Mesendoderm (in vitro differentiated cells): ENCODE measurements at places on chromosomes 2 and 18.

GRCh38 chr18:42860011-42860410 lies 255.5 kb downstream of the RIT2 start:
- DNase-seq, result peak; percentile 37

GRCh38 chr2:162769066-162769465 lies 69.5 kb downstream of the KCNH7 start:
- no peak for DNase-seq

DNA sequence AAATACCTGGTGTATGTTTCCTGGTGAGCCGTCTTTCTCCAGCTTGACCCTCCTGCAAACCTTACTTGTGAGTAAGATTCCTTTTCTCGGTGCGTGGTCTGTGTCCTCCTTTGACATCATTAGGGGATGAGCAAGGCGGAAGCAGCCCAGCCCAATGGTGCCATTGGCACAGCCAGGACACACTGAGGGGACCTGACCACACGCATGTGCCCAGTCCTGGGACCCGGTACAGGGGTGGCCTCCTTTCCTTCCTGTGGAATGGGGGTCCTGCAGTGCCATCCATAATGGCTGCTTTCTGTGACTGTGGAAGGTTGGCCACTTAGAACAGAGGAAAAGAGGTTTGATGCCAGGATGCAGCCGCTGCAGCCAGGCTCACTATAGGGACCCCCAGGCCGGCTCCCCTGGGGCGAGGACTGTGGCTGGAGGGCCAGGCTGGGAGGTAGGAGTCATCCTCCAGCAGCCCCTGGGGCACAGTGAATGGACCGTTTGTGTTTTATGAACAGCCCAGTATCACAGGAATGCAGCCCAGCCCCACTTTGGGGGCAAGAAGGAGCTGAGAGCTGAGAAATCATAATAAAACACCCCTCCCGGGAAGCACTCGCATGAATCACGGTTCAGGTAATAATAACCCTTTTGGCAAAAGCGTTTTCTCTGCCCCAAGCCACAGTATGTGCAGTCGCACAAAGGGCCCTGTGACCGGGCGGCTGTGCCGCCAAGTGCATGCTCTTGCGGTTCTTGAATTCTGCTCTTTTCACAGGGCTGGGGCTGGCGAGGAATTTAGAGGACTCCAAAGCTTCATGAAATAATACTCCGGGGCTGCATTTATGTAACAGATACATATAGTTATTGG lies 73.2 kb downstream of the ASB1 start:
- DNase-seq, result no peak

- DNase-seq, result peak; percentile 21
Observed at GRCh38 chr2:44392338-44392943, 30.7 kb downstream of the CAMKMT start.

DNA sequence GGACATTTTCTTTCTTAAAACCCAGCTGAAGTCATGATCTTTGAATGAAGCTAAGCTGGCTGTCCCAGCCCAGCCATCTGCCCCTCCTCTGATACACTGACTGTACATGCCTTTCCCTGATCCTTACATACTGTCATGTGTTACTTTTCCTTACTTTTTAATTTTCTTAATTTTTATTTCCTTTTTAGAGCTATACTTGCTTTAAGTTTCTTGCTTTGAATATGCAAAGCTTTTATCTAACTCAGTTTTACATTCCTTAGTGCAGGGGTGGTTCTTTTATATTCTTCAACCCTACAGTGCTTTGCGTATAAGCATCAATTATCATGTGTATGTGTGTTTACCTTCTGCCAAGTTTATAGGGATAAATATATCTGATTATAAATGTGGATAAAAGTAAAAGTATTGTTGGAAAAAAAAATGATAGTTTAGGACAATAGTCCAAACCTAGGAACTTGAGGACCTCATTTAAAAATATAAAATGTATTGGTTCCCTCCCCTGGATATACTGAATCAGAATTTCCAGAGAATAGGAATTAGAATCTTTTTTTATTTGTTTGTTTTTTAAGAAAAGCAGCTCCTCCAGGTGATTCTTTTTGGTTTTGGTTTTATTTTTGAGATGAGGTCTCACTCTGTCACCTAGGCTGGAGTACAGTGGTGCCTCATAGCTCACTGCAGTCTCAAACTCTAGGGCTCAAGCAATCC lies 17.8 kb downstream of the DDX1 start:
- no peak for DNase-seq

DNA sequence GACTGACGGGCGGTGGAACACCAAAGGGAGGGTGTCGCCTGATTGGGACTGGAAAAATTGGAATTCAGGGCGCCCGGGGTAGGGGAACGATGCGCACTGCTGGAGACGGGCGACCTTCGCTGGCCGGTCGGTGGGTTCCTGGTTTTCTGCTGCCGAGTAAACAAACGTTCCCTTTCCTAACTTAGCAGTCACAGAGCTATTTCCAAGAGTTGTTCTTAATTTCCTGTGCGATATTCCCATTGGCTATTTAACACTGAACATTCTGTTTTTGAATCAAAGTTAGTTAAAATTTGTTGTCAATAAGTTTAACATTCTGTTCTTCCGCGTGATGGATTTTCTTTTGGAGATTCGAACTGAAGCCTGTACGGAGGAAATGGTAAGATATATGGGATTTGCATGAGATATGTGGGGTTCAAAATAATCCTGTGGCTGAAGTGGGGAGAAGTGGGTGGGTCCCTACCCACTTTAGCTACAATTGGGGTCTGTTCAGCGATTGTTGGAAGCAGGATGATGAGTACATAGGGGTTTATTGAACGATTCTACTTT lies 862 bp downstream of the C18orf54 start:
- no peak for DNase-seq

DNA sequence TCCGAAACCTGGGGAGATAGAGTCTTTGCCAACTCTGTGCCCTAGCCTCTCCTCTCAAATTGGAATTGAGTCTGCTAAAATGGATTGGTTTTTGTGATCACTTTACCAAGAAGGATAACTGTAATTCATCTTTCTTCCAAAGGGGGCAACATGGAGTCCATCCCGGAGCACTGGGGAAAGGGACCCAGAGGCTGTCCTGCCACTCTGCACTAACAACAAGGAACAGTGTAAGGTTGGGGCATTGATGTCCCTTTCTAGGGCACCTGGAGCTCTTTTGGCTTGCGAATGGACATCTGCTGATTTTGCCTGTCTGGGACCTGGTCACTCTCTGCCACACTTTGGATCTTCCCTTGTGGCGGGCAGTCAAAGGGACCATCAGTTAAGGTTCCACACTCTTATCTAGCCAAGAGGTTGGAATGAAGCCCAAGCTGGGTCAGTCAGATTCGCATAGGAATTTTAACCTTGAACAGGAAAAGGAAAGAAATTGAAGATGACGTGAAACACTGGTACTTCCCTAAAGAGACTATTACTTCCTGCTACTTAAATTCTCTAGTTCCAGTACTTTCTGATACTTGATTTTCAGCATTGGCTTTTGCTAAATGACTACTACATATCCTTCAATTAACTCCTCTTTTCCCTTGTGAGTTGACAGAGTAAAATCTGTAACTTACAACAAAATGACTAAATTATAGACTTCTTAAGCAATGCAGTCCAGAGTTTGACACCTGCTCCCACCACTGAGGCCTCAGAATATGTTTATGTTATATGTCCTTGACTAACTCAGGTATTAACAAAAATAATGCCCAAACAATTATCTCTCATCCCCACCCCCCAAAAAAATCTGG lies 64.7 kb upstream of the KLF7 start:
- peak; percentile 73 for DNase-seq

DNA sequence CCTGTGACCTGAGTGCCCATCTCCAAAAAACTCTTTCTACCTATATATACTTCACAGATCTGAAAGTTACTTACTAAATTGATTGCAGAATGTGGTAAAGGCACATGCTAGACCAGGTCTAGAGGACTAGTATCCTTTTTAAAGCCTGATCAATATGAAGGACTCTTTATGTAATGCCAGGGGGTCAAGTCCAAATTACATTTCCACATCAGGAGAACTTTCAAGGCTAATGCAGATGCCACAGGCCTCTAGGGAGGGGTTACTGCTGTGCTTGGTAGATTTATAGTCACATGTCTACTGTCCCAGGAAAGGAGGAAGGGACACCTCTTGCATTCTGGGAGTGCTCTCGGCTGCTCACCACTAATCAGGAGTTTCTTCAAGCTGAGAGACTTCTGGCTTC lies 118.4 kb upstream of the NOSTRIN start:
- no peak for DNase-seq

DNA sequence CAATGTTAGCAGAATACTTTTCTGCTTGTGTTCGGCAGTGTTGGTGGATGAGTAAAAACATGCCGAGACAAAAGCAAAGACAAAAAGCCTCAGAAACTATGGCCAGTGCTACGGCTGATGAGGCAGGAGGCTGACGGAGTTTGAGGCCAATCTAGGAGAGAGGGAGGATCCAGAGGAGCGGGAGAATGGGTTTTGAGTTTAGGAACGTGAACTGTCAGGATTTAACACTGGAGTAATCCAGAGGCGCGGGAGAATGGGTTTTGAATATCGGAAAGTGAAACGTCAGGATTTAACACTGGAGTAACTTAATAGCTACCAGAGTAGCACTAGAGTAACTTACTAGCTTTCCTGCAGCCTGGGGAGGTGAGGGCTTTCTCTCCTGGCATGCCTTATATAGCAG lies 37.4 kb downstream of the LYPD6B start:
- DNase-seq, result no peak

DNA sequence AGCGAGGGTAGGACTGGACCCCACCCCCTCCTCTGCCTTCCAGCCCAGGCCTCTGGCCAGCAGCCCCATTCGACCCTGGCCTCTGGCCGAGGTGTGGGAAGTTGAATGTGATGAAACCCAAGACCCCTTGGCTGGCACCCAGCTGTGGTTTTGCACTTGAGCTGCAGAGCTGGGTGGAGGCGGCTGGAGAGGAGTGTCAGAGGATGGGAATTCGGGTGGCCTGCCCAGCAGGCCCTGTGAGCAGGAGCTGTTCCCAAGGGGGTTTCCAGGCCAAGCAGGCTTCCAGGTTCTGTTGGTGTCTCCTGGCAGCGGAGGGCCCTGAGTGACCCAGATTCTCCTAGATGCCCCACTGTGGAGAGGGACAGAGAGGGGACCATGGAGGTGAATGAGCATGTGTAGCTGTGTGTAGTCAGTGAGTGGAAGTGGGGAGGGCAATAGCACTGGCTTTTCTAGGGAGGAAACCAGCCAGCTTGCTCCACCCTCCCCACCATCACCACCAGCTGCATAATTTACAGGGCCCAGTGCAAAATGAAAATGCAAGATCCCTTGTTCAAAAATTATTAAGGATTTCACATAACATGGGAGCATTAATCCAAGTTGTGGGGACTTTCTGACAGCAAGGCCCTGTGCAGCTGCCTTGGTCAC lies 172.2 kb upstream of the HAAO start:
- DNase-seq, result no peak

- no peak for DNase-seq
Observed at GRCh38 chr2:173550143-173550542, 195.5 kb downstream of the CDCA7 start.

DNA sequence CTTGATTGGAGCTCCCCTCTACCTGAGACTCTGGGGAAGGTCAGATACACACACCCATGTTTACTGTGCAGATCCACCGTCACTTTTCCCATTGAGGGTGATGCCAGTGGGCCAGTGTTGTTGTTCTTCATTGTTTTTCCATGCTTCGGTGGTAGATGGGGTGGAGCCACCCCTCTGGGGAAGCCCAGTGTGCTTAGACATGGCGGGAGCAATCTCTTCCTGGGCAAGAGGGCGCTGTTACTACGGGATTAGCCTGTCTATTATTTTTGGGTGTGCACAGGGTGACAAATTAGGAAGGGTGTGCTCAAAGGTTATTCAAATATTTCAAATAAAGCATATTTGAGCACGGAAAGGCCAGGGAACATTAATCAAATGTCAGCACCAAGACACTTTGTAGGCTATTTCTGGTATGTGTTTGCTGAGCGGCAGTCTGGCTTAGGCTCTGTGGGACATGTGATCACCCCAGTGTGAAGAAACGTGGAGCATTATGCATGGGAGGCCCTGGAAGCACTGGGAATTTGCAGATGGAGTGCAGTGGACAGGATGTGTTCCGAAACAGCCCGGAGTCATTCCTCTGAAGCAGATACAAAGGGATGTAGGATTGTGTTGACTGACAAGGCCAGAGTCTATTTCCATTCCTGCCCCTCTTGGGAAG lies 34.8 kb upstream of the SMIM21 start:
- DNase-seq, result no peak

DNA sequence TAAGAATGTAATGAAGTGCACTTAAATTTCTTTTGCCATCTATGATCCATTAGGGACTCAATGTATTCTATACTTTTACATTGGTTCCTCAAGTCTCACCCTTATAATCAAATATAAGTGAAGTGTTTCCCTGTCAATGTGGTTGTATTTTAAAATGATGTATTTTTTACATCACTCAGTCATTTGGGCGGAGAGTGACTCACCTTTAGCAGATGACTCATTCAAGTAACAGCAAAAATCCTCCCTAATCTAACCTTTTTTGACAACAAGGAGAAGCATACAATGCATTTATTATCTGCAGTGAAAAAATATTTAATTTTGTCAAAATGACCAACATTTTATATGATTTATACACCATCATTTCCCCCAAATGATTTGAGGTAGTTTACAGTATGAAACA lies 94.4 kb downstream of the FANCL start:
- DNase-seq, result peak; percentile 29

DNA sequence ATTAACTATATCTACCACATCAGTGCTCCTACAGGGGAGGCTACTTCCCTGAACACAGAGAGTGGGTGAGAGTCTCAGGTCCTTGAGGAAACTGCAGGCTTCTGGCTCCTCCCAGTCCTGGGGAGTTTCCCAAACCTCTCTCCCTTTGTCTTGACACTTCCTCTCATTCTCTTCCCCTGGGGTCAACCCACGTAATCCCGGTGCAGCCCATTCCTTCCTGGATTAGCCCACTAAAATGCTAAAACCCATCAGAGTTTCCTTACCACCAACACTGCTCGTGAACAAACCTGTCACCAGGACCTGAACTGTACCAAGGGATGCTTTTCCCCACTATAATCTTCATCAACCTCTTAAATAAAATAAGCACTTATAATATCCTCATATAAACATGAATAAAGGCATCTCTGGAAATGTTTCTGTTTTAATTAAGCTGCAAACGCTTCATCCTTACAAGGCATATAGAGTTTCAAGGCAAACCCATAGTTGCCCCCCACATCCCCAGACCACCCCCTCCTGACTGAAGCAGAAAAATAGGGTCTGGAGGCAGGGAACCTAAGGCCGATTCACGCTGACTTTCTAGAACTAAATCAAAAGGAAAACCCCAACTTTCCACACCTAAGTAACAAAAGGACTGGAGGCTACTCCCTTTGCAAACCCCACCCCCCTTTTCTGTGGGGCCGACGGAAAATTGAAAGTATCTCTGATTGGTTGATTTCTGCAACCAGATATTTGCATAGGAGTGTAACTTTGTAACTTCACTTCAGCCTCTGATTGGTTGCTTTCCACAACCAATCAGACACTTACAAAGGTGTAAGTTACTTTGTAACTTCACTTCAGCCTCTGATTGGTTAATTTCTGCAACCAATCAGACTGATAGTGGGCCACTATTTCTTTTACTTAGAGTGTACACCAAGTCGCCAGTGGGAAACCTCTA lies 19.0 kb downstream of the TMSB10 start:
- DNase-seq, result peak; percentile 62

GRCh38 chr2:212414767-212415211 lies 123.8 kb downstream of the ERBB4 start:
- no peak for DNase-seq

GRCh38 chr2:96144481-96145035 lies 682 bp downstream of the DUSP2 start:
- peak; percentile 62 for DNase-seq

GRCh38 chr2:102672107-102672776 lies 52.9 kb downstream of the SLC9A2 start:
- DNase-seq, result no peak
